Stimulated activated CD8-positive, alpha-beta memory T cell treated with anti-CD3 and anti-CD28 coated beads, Interleukin-4, amount 100 ng/mL, for 1 hour (primary cell): ENCODE measurements at places on chromosomes 7 and 10.

- DNase-seq = no peak
Observed at GRCh38 chr7:98284335-98285036, 3.0 kb downstream of the BRI3 start.

DNA sequence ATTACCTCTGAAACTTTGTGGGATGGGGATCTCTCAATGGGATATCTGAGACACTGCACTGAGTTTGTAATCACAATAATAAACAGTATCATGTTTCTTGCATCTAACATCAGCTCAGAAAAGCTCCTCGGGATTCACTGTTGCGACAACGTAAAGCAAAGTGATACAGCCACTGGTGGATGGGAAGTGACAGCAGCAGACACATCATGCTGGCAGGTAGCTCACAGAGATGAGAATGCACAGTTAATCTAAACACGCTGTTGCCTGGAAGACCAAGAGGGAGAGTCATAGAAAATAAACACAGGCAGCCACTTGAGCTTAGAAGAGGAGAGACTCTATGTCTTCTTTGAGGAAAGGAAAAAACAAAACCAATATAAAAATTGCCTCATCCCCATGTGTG, 513.8 kb downstream of the MAGI2 start:
- DNase-seq = no peak

GRCh38 chr10:77511498-77512218, 126.0 kb downstream of the KCNMA1 start:
- no peak for DNase-seq

GRCh38 chr7:31134246-31135188, 82.4 kb downstream of the ADCYAP1R1 start:
- peak; percentile 8 for DNase-seq

DNA sequence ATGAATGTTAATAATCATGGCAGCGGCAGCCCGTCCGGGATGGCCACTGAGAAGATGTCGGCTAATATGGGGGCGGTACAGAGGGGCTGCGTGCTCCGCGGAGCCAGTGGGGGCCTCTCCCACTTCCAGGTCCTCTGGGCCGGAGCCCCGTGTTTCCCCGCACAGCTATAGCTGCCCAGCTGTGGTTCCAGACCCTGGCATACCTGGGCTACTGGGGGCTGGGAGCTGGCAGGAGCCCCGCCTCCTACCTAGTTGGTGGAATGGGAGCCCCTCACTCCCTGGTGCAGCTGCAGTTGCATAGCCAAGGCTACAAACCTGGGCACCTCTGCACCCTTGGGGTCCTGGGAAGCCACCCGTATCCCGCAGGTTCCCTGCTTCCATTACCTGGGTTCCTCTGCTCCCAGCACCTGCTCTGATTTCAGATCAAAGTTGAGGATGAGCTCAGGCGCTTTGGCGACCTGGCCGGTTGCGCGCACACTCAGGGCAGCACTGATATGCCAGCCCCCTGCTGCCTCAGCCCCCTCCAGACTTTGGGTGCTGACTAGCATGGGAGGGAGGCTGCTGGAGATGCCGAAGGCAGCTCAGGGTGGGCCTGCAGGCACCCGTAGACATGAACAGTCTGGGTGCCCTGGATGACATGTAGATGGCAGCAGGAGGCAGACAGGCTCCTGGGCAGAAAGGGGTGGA, 236.5 kb upstream of the SEMA3D start:
- DNase-seq = no peak

DNA sequence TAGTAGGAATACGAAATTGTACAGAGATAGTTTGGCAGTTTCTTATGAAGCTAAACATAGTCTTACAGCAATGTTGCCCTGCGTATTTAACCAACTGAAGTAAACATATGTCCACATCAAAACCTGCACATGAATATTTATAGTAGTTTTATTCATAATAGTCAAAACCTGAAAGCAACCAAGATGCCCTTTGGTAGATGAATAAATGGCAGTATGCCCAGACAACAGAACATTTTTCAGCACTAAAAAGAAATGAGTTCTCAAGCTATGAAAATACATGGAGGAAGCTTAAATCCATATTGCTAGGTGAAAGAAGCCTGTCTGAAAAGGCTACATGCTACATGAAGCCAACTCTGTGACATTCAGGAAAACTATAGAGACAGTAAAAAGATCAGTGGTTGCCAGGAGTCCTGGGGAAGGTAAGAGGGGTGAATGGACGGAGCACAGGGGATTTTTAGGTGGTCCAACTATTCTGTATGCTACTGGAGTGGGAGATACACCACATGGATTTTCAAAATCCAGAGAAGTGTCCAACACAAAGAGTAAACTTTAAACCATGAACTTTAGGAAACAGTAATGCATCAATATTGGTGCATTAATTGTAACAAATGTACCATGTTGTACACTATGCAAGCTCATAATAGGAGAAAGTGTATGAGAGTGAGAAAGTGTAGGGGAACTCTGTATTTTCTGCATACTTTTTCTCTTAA, 17.6 kb downstream of the GPRIN2 start:
- no peak for DNase-seq

DNA sequence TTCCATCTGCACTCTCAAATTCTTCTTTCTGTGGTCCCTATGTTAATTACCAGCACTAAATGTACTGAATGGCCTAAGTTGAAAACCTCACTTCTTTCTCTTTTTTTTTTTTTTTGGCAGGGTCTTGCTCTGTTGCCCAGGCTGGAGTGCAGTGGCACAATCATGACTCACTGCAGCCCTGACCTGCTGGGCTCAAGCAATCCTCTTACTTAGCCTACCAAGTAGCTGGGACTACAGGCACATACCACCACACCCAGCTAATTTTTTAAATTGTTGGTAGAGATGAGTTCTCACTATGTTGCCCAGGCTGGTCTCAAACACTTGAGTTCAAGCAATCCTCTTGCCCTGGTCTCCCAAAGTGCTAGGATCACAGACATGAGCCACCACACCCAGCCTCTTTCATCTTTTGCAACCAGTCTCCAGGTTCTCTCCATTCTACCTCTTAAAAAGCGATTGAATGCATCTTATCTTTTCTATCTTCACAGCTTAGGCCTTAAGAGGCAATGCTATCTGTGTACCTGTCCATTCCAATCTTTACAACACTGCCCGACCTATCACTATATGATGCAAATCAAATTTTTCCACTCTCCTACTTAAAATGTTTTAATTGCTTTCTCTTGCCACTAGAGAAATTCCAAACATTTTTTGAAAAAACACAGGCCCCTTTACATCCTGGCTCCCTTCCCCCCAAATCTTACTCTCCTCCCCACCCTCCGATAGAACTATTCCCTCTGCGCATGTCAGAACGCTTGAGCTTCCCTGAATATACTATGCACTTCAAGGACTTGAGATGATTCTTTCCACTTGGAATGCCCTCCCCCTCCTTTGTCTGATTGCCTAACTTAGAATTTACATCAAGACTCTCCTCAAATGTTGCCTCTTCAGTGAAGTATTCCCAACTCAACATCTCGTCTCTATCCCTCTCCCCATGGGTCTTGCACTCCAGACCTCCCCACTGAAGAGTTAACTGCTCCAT, 6.0 kb downstream of the ICA1 start:
- no peak for DNase-seq

GRCh38 chr7:84412161-84412969, 217.8 kb upstream of the SEMA3A start:
- DNase-seq = no peak

GRCh38 chr10:29501692-29502091, 133.1 kb downstream of the SVIL start:
- DNase-seq = no peak

GRCh38 chr10:86371691-86372090, 5.1 kb upstream of the GRID1 start:
- no peak for DNase-seq

DNA sequence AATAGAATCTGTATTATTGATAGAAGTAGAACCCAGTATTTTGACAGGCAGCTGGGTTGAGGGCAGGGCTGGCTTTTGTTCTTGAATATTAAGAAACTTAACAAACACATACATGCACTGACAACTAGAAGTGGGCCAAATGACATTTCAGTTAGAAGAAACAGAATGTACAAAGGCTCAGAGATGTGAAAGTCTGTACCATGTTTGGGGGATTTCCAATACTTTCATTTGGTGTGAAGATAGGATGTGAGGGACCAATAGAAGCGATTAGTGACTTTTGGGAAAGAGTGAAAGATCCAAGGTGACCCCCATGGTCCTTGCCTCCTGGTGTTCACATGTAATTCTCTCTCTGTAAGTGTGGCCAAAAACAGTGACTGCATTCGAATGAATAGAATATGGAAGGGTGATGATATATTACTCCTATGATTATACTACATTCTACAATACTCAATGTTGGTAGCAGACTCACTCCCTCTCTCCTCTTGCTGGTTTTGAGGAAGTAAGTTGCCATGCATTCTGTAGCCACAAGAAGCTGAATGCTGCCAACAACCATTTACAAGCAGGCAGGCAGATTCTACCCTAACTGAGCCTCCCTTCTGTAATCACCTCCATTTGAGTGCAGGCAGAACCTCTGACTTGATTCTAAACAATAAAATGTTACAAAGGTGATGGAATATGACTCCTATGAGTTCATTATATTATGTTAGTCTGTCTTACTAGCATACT, 151.4 kb downstream of the TMEM168 start:
- DNase-seq = no peak
